ENCODE measurements at places on chromosomes 1 and 21.

DNA sequence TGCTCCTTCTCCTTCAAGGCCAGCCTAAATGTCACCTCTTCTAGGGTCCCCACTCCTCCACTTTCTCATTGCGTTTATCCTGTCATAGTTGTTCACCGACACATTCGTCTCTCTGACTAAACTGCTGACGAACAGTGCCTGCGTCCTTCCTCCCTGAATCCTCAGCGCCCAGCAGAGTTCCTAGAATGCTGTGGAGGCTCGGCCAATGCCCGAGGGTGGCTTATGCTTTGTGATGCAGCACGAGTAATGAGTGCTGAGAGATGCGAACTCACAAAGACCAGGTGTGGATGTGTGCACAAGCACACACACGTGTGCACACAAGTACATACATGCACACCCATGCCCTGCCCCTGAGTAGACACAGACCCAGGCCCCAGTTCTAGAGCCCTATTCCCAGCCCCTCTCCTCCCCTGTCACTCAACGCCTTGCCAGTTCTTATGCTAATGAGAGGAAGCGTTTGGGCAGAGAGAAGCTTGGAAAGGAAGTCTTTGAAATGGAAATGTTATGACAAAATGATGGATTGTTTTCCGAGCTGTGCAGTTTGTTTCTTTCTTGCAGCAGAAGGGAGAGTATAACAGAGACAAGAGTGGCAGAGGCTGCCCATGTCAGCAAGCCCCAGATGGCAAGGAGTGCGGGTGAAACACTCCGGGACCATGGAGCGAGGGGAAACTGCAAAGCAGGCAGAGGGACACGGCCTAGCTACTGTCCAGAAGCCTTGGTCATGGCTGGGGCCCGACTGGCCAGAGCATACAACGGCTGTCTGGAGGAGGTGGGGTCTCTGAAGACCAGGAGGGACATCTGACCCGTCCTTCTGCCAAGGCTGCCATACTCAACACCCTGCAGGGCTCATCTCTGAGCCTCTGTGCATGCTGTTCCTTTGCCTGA is 24.2 kb downstream of the KCNA10 start:
- DNase-seq: no peak

DNA sequence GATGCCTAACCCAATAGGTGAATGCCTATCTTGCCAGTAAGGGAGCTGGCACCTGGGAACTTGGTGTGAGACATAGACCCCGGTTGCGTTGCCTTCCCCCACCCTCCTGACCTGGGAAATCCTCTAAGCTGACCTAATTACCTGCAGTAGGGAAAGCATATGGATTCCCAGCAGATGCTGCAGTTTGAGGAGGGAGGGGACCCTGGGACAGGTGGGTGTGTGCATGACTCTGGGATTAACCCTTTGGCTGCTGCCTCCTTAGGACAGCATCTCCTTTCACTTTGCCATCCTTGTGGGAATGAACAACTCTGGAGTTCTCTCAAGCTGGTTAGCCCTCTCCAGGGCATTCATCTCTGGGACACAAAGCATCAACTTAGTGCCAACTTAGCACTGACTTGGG is 16.4 kb upstream of the NFASC start:
- DNase-seq: no peak

- DNase-seq: no peak
Measured at GRCh38 chr1:18569811-18570545, 60.7 kb upstream of the PAX7 start.

DNA sequence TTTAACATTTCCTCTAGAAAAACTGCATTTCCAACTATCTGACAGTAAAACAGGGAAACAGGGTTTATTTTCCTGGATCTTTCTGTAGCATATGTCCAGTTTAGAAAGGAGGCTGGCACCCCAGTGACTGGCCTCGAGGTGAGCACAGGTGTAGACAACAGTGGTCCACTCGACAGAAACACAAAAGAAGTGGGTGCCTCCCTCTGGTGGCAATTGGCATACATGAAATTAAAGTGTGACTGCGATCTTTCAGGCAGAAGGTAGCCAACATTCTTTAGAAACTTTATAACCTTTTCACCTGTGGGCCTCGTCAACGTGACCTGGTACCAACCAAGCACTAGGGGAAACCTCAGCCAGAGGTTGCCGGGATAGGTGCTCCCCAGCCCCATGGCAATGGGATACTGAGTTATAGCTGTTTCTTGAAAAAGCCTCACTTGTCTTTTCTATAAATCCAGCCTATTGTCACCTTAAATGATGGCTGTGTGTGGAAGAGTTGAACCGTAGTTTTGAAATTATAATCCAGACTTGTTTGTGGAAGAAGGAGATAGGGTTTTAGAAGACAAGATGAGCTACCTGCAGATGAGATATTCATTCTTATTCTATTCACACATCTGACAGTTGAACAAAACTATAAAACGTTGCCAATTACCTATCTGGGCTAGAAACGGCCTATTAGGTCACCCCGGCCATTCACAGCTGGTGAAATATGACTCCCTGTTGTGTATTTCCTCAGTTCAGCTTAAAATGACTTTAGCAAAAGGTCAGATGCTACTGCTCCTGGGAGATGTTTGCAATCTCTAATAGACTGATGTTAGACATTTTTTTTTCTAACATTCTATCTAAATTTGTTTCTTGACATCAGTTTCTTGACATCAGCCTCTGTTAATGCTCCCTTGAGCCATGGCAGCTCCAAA is 44.3 kb downstream of the PCP4 start:
- DNase-seq: no peak

- DNase-seq: no peak
Measured at GRCh38 chr1:156801409-156802121, 15.1 kb downstream of the SH2D2A start.

GRCh38 chr1:199308349-199308846 is 669.6 kb downstream of the PTPRC start:
- no peak for DNase-seq

GRCh38 chr1:221712198-221712684 is 29.6 kb downstream of the DUSP10 start:
- DNase-seq: peak; percentile 12

DNA sequence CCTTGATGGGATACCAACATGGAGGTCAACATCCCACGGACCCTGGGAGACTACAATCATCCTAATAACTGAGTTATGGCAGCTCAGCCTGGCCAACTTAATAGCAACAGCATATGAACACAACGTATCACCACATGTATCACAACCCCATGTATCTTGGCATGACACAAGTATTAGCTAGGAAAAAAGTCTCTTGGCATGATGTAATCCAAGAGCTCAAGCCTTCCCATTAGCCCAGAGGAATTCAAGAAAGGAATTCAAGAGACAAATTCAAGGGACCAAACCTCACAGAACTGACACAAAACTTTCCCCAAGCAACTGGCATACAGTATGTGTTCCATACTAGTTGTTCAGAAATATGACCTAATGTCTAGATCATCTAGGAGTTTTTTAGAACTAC is 100.9 kb upstream of the HMGB4 start:
- no peak for DNase-seq

GRCh38 chr1:65256860-65257708 is 52.3 kb upstream of the DNAJC6 start:
- DNase-seq: no peak

DNA sequence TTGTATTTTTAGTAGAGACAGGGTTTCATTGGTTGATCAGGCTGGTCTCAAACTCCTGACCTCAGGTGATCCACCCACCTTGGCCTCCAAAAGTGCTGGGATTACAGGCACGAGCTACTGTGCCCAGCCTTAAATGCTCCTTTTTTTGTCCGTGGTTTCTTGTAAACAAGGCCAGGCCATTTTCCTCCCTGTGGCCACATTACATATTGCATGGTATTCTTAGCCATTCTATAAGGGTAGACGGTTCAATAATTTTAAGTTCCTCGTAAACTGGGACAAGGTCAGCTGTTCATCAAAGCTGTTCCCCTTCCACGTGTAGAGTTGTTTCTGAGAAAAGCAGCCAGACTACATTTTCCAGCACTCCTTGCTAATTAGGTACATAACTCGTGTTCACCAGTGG is 10.3 kb upstream of the LUZP1 start:
- DNase-seq: peak; percentile 40

DNA sequence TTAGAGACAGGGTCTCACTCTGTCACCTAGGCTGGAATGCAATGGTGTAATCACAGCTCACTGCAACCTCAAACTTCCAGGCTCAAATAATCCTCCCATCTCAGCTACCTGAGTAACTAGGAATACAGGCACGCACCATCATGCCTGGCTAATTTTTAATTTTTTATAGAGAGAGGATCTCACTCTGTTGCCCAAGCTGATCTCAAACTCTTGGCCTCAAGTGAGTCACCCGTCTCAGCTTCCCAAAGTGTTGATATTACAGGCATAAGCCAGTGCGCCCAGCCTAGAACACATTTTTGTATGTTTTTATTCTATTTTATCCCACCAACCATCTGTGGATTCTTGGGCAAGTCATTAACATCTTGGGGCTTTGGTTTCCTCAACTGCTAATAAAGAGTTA is 100.5 kb downstream of the AK5 start:
- DNase-seq: no peak

DNA sequence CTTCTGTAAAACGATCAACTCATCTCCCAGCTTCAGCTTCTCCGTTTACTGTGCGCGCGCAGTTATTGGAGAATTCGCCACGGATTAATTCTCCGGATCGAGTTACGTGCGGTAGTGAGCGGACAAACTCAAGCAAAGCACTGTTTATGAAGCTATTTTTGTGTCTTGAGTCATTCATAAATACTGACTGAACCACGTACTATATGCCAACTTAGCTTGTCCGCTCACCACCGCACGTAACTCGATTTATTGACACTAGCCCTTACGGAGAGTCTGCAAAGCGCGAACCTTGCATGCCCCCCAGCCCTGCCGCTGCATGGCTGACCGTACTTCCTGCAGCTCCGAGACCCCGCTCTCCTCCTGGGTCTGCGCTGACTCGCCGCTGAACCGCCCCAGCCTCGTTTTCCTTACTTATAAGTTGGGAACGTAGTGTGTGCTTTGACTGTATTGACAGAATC is 773 bp downstream of the CHD1L start:
- DNase-seq: peak; percentile 36

DNA sequence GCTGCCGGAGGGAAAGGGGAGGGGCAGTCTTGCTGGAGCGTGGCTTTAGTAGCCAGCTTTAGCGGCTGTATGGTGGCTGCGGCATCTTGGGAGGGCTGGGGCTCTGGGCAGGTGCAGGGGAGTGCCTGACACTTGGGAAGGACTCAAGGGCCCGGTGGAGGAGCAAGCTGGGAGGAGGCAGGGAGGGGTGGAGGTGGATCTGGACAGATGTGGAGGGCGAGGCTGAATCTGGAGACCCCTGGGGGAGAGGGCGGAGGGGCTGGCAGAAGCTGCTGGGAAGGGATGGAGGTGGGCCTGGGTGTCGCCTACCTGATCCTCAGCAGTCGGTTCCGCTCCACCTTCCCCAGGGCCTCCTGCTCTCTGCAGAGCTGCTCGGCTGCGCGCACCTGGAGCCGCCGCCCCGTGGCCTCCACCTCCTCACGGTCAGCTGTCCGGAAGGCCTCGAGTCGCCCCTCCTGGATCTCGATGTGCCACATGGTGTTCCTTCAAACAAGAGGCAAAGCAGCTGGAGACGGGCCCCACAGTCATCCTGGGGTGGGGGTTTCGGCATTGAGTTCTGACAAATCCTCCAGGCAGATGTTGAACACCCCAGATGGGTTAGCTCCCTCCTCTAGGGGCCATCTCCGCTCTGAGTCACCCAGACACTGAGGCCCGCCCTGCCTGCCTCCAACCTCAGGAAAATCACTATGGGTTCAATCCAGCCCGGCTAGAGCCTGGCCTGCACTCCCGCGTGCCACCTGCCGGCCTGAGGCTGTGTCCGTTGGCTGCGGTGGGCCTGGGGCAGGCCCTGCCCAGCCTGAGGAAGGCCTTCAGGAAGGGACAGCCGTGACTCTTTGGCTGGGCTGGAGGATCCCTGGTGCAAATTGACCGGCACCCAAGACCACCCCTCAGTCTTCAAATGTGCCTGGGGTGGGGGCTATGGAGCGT is 29.6 kb downstream of the CFAP74 start:
- DNase-seq: no peak

- DNase-seq: no peak
Measured at GRCh38 chr1:178126261-178126660, 32.4 kb downstream of the RASAL2 start.

Measured in germinal center (tissue), 1 donor.